ENCODE measurements at places on chromosomes 11 and 22.

DNA sequence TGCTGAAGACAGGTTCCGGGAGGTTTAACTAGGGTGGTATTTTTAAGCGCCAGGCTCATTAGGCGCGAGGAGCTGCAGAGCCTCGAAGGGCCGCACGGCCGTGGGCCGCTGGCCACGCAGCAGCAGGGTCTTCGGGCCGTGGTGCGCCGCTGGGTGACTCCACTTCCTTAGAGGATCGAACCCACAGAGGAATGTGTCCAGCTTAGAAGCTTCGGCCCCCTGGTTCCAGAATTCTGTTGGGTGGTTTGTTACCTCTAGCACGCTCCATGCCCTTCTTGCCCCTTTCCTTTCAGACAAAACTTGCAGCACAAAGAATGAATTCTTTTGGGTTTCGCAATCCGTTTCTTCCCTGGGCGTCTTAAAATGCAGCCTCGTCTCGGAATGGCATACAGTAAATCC, 773 bp upstream of the PATL1 start:
- H3K36me3 ChIP-seq = peaks cover 3% of the 10 kb centered on the region
- H3K4me3 ChIP-seq = peak overlapping the region; percentile 56
- no peak for DNase-seq

DNA sequence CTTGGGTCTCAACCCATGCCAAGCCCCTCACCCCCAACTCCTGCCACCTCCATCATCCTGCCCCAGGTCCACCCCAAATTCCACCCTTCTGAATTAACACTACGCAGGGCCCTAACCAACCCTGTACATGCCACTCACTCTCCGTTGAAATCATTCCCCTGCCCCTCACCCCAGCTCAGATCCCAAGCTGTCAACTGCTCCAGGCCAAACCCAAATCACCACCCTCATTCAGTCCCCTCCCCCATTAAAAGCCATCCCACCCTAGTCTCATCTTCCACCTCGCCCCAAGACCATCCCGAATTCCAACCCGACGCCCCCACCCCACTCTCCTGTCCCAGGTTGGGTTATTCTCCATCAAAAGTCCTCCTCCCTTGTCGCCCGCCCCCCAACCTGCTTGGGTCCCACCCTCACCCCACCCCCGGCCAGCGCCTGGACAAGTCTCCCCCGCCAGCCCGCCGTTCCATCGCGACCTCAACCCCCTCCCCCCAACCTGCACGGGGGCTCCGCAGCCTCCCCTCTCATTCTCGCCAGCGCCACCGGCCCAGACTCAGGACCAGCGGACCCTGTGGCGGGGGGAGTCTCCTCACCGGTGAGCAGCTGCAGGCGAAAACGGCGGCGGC, 466 bp downstream of the FAM168A start:
- peak overlapping the region; percentile 87 for H3K4me3 ChIP-seq
- no peaks in the 10 kb centered on the region for H3K36me3 ChIP-seq
- peaks cover 54% of the 10 kb centered on the region for H3K4me1 ChIP-seq
- DNase-seq = no peak
- H3K27ac ChIP-seq = peak overlapping the region; percentile 59

- no peak for DNase-seq
- H3K27ac ChIP-seq = no peak overlapping the region
- peaks cover 36% of the 10 kb centered on the region for H3K4me1 ChIP-seq
- no peaks in the 10 kb centered on the region for H3K36me3 ChIP-seq
Observed at GRCh38 chr11:76162336-76163288, 43.7 kb downstream of the WNT11 start.

- no peaks in the 10 kb centered on the region for H3K27me3 ChIP-seq
- DNase-seq = no peak
- no peak overlapping the region for H3K27ac ChIP-seq
- H3K4me3 ChIP-seq = no peak overlapping the region
- H3K4me1 ChIP-seq = no peaks in the 10 kb centered on the region
Observed at GRCh38 chr11:133635244-133635739, 103.0 kb upstream of the OPCML start.

DNA sequence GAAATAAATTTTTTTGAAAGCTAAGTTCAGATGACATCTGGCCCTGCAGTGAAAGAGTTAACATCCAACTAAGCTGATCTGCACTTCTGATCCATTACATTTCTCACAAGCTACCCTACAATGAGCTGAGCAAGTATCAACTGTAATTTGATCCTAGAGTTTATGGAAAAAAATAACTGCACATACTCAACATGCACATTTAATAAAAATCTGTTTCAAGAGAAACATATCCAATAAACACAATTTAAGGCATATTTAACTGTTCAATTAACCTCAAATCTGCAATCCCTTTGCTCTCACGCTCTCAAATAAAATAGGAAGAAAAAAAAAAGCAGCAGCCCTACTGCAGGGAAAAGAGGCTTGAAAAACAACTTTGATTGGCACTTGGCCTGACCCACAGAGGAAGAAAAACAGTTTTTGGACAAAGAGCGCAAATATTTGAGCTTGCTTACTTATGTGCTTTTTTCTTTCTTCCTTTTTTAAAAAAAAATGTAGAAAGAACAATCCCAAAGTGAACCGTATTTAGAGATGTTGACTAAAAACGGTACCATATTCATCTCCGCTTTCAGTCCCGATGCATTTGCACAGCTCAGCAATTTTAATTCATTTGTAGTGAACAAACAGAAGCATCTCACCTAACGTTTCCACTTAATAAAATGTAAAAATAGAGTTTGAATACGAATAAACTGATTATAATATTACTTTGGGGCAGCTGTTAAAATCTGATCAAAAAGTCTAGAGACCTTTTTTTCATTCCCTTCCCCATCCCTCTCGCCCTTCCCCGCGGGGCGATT, 1.6 kb downstream of the SESN3 start:
- no peak for DNase-seq
- no peak overlapping the region for H3K27ac ChIP-seq

DNA sequence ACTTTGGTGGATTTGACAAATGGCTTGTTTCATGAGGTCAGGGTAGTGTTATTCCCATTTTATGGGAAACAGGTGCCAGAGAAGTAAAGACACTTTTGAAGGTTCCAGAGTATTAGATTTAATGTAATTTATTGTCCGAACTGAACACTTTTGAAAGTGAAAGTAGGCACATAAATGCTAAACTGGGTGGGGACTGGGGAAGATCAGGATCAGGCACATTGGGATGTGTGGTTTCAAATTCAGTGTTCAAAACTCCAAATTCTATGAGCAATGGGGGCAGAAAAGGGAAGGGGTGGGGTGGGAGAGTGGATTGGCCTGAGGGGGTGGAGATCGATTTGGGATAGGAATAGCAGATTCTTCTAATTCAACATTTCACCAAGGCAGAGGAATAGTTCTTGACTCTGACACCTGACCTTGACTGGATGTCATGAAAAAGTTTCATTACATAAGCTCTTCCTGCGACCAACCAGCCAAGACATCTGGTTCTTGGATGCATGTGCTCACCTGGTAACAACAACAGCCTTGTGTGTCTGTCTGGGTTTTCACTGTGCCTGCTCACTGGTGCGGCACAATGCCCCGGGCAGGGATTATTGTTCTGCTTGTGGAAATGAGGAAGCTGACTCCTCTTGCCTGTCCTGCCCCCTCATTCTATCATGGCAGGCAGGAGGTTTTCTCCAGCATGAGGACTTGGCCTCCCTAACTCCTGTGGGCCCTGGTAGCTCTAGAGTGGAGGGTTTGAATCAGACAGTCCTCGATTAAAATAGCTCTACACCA, 10.8 kb downstream of the PPFIBP2 start:
- H3K36me3 ChIP-seq = no peaks in the 10 kb centered on the region
- DNase-seq = no peak
- peaks cover 51% of the 10 kb centered on the region for H3K4me1 ChIP-seq
- H3K4me3 ChIP-seq = no peak overlapping the region
- no peaks in the 10 kb centered on the region for H3K27me3 ChIP-seq

DNA sequence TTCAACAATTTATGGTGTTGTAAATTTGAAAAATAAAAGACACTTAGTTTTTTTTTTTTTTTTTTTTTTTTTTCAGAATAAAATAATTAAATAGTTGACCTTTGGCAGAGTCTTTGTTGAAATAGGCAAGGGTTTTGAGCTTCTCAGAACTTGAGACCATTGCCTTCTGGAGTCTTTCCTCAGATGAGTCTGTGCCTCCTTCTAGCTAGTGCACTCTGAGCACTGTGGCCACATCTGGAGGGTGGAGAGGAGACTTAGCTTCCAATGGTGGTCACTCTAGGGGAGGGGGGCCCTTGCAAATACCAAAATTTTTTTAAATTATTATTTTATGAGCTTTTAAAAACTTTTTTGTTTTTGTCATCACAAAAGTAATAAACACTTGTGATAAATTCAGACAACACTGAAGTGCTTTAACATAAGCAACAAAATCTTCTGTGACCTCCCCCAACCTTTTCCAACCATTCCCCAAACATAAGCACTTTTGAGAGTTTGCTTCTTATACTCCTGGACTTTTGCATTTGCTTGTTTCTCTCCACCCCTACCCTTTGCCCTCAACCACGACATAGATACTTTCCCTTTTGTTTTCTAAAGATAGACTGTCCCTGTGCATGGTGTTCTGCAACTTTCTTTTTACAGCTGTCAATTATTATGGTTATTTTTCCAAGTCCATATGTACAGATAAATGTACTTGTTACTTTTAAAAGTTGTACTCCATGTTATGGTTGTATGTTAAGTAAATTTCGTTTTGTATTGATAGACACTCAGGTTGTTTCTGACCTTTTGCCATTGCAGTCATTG, 41.1 kb downstream of the BMAL1 start:
- no peaks in the 10 kb centered on the region for H3K27me3 ChIP-seq
- no peaks in the 10 kb centered on the region for H3K36me3 ChIP-seq
- H3K4me3 ChIP-seq = peak overlapping the region; percentile 18
- DNase-seq = no peak
- H3K4me1 ChIP-seq = peaks cover 19% of the 10 kb centered on the region

DNA sequence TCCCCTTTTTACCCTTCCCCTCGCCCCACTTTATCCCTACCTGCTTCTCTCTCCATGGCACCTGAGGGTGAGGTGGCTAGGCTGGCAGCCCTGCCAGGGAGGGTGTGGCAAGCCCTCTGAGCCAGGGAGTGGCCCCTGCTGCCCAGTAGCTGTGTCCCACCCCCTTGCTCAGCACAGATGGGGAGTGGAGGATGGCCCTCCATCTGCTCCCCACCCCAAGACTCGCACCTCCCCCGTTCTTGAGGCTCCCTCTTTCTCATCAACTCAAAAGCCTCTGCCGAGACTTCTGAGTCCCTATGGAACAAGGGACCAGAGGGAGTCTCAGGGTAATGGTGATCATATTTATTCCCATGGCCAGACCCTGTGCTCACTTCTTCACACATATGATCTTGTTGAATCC, 1.7 kb downstream of the TMEM151A start:
- no peaks in the 10 kb centered on the region for H3K36me3 ChIP-seq
- no peak overlapping the region for H3K4me3 ChIP-seq
- peaks cover 40% of the 10 kb centered on the region for H3K27me3 ChIP-seq
- peaks cover 36% of the 10 kb centered on the region for H3K4me1 ChIP-seq
- no peak overlapping the region for H3K27ac ChIP-seq

- no peaks in the 10 kb centered on the region for H3K27me3 ChIP-seq
- DNase-seq = no peak
- 0 out of 2 replicates have a peak, but pooled peaks cover 7% of the 10 kb centered on the region for H3K4me1 ChIP-seq
- H3K27ac ChIP-seq = no peak overlapping the region
- no peak overlapping the region for H3K4me3 ChIP-seq
- H3K36me3 ChIP-seq = no peaks in the 10 kb centered on the region
Observed at GRCh38 chr11:59859673-59860072, 6.6 kb downstream of the TCN1 start.

DNA sequence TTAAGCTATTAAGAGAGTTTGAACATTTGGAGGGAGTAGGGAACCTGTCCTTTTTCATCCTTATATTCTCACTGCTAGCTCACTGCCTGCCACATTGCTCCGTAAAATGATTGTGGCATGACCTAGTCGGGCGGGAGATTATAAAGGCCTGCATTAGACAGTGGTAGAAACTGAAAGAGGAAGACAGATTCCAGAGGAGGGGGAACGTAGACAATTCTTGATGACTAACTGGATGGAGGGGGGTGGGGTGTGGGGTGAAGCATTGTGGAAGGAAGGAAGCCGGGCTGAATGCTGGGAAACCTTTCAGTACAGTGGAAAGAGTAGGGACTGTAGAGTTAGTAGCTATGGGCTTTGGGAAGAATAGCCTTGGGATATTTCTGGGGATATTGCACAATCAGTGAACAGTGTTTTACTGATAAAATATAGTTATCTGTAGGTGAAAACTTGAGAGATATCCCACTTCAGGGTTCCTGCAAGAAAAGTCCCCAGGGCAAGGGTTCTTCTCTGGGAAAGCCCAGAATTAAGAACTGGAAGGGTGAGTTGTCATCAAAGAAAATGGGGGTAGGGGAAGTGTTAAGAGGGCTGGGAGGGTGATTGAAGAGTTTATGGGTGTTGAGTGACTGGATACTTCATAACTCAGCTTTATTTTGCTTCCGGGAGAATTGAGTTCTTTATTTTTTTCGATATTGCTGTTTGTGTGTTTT, 2.1 kb downstream of the MED15 start:
- peaks cover 4% of the 10 kb centered on the region for H3K27me3 ChIP-seq
- H3K4me3 ChIP-seq = peak overlapping the region; percentile 92
- DNase-seq = peak; percentile 84
- peak overlapping the region; percentile 87 for H3K27ac ChIP-seq
- H3K36me3 ChIP-seq = peaks cover 4% of the 10 kb centered on the region

DNA sequence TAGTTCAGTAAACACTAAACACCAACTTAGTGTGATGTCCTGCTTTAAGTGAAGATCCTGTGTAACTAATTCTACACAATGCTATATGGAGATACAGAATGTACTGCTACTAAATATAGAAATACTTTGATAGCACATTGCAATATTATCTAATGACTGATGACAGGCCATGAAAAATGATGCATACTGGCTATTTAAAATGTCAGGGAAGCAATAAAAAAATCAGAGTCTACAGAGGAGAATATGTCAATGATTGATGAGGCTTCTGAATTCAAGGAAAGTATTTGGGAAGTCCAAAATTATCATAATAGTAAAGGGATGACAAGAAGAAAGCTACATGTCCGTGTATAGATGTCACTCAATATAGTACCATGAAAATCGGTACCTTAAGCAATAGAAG, 55.3 kb downstream of the GUCY1A2 start:
- DNase-seq = no peak
- H3K27me3 ChIP-seq = no peaks in the 10 kb centered on the region
- H3K4me3 ChIP-seq = no peak overlapping the region
- no peak overlapping the region for H3K27ac ChIP-seq

GRCh38 chr11:101775033-101775432, 139.8 kb upstream of the CEP126 start:
- DNase-seq = no peak

DNA sequence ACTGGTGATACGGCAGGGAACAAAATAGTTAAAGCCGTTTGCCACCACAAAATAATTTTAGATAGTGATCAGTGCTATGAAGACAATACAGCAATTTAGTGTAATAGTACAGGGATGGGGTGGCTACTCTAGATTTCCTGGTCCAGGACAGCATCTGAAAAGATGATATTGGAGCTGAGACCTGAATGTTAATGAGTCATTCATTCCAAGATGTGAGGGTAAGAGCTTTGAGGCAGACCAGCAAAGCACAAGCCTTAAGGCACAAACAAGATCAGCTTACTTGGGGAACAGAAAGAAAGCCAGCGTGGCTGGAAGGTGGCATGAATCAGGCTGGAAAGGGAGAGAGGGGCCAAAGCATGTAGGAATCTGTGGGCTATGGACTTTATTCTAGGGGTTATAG, 132.3 kb downstream of the TRIM44 start:
- H3K27ac ChIP-seq = no peak overlapping the region
- no peaks in the 10 kb centered on the region for H3K4me1 ChIP-seq
- H3K27me3 ChIP-seq = no peaks in the 10 kb centered on the region
- H3K36me3 ChIP-seq = no peaks in the 10 kb centered on the region

All from HepG2 (cell line).